Activated CD8-positive, alpha-beta memory T cell treated with anti-CD3 and anti-CD28 coated beads, Interleukin-2, amount 10 ng/mL, durations not matched to agents 7 days and 5 days (primary cell): ENCODE measurements at places on chromosomes 5 and 9.
A peak's percentile ranks its signal among the peaks of the same experiment; 100 is the strongest.

- no peaks in the 10 kb centered on the region for H3K36me3 ChIP-seq
- H3K27ac ChIP-seq = no peak overlapping the region
- H3K4me1 ChIP-seq = peaks cover 10% of the 10 kb centered on the region
- H3K4me3 ChIP-seq = no peak overlapping the region
- DNase-seq = no peak
These were observed 139.5 kb upstream of the KLF9 start for GRCh38 chr9:70553707-70554673.

DNA sequence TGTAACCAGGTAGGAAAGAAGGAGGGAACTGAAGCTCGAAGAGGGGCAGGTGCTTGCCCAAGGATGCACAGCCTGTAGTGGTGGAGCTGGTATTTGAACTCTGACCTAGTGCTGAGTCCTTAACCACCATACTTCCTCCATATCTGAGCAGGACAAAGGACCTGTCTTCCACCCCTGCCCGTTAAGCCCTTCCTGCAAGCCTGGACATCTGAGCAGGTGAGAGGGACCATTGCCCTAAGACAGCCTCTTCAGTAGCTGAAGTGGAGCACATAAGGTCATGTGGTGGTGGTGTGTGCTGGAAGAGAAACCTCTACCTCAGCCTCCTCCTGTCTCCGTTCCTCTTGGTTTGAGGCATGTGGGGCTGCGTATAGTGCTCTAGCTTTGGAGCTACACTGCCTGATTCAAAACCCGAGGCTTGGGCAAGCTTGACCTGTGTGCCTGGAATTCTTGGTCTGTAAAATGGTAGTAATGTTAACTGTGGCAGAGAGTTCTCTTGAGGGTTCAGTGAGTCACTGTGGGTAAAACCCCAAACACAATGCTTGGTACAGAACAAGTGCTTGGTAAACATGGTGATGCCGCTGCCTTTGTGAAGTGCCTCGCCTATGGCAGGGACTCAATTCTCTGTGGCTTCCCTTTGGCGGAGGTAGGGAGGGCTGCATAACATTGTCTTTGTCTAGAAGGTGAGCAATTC lies 7.4 kb downstream of the GALNT10 start:
- peaks cover 14% of the 10 kb centered on the region for H3K36me3 ChIP-seq
- peak overlapping the region; percentile 91 for H3K27ac ChIP-seq
- H3K4me1 ChIP-seq = peaks cover 68% of the 10 kb centered on the region
- DNase-seq = peak; percentile 91

DNA sequence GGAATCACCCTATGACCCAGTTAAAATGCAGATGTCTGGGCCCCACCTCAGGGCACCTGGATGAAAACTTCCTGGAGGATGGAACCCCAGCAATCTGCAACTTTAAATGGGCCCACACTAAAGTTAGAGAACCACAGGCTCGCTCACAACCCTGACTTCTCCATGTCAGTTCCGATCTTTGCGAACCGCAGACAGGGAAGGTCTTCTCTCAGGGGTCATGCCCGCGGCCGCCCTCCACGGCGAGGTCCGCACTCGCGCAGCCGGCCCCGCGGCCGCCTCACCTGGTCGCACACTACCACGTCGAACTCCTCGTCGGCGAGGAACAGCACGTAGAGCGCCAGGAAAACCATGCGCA lies 499 bp downstream of the ALG2 start:
- DNase-seq = no peak
- H3K4me1 ChIP-seq = peaks cover 56% of the 10 kb centered on the region
- H3K27ac ChIP-seq = peak overlapping the region; percentile 84
- H3K36me3 ChIP-seq = peaks cover 36% of the 10 kb centered on the region
- peak overlapping the region; percentile 99 for H3K4me3 ChIP-seq
- no peaks in the 10 kb centered on the region for H3K27me3 ChIP-seq

DNA sequence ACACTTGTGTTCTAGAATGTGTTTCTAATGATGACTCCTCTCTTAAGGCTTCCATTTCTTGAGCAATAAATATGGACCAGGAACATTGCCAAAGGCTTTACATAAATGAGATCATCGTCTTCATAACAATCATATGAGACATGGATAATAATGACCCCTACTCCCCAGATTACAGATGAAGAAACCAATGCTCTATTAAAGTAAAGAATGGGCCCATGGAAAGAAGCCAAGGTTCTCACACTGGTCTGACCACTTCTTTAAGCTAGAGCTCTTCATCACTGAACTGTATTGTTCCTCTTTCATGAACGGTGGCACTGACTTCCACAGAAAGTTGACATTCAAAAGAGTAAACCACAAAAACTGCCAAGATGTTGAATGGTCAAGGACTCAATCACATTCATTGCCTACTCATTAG lies 65.3 kb downstream of the MARCHF3 start:
- H3K27me3 ChIP-seq = no peaks in the 10 kb centered on the region
- no peaks in the 10 kb centered on the region for H3K36me3 ChIP-seq
- DNase-seq = no peak
- no peak overlapping the region for H3K4me3 ChIP-seq
- no peak overlapping the region for H3K27ac ChIP-seq

DNA sequence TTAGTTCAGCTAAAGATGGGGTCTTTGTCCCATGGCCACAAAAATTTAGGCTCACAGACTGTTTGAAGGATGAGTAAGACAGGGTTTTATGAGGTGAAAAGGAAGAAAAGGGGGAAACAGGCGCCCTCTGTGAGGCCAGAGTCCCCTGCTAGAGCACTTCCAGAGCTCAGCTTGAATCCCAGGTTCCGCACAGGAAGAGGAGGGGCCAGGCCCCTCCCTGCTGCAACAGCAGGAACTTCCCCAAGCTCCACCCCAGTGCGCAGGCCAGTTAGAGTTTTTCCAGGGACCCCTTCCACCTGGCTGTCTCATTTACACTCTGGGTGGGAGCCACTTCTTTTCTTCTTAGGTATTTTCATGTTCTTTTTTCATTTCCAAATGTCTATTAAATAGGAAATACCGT lies 480.8 kb downstream of the PSAT1 start:
- DNase-seq = no peak
- no peak overlapping the region for H3K4me3 ChIP-seq
- H3K27me3 ChIP-seq = no peaks in the 10 kb centered on the region
- H3K27ac ChIP-seq = no peak overlapping the region
- H3K36me3 ChIP-seq = no peaks in the 10 kb centered on the region
- no peaks in the 10 kb centered on the region for H3K4me1 ChIP-seq

GRCh38 chr5:102858808-102859207 lies 103.7 kb downstream of the PAM start:
- H3K27ac ChIP-seq = no peak overlapping the region
- no peak overlapping the region for H3K4me3 ChIP-seq
- H3K4me1 ChIP-seq = peaks cover 27% of the 10 kb centered on the region
- H3K36me3 ChIP-seq = no peaks in the 10 kb centered on the region

DNA sequence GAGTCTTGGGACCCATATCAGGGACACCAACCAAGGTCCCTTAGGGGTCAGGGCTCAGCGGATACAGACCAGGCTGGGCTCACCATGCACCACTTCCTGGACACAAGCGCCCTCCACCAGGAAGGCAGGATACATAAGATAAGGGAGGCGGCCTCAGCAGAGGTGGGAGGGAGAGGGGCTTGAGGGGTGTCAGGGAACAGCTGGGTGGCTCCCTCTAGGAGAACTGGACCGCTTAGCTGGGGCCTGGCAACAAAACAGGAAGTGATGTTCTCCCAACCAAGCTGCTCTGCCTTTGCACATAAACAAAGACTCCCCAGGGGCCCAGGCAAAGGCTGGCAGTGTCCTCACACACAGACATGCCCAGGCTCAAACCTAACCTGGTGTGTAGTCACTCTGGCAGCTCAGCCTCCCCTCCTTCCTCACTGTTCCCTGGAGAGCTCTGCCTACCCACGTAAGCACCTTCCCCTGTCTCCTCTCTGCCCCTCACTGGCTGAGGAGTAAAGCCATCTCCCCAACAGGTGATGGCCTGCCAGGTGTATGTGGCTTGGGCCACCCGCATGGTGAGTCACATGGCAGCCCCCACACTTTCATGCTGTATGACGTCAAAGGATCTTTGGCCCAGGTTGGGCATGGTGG lies 5.8 kb upstream of the BICD2 start:
- H3K27me3 ChIP-seq = peaks cover 7% of the 10 kb centered on the region
- peak overlapping the region; percentile 60 for H3K27ac ChIP-seq
- H3K4me3 ChIP-seq = no peak overlapping the region
- H3K4me1 ChIP-seq = peaks cover 27% of the 10 kb centered on the region
- H3K36me3 ChIP-seq = no peaks in the 10 kb centered on the region

DNA sequence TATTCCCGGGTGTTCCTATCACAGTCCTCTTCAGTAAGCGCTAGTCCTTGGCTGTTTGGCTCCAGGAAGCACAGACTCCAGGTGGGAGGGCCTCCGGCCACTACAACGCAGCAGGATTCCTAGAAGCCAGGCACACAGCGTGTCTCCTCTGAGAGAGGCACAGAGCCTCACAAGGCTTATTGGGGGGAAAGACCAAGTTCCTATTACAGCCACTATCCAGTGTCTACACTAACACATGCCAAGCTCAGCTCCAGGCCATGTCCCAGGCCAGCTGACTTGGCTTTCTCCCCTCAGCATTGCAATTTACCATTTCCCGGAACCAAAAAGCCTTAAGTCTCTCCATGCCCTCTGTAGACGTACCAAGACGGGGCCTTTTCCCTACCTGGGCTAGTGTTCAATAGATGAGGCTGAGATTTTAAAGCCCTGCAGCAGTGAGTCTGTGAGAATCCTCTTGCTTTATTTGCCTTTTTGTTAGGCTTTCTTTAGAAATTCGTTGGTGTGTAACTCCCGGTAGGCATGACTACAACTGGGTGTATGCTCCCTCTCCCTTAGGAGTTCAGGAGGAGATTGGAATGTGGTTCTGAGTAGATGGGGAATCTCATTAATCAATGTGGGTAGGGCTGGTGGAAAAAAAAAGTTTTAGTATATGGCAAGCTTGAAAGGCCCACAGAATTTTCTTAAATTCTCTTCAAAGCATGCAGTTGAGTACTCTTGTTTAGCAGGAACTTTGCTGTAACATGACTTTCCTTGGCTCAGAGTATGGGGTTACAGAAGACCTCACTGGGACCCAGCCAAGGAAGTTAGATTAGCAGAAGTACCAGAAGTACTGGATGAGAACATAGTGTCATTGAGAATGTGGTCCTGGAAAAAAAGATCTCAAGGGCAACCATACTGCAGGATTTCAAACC lies 84.3 kb upstream of the SLC1A3 start:
- H3K27me3 ChIP-seq = peaks cover 3% of the 10 kb centered on the region
- DNase-seq = no peak
- H3K4me1 ChIP-seq = no peaks in the 10 kb centered on the region
- no peak overlapping the region for H3K4me3 ChIP-seq

DNA sequence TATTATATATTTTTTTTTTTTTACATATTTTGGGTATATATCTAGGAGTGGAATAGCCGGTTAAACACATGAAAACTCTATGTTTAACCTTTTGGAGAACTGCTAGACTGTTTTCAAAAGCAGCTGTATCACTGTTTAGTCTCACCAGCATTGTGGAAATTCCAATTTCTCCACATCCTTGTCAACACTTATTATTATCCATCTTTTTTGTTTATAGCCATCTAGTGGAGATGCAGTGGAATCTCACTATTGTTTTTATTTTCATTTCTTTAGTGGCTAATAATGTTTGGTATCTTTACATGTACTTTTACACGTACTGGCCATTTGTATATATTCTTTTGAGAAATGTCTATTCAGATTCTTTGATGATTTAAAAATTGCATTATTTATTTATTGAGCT lies 22.7 kb upstream of the CCDC180 start:
- no peak overlapping the region for H3K4me3 ChIP-seq
- H3K27me3 ChIP-seq = no peaks in the 10 kb centered on the region
- DNase-seq = no peak
- H3K27ac ChIP-seq = no peak overlapping the region
- peaks cover 53% of the 10 kb centered on the region for H3K36me3 ChIP-seq

GRCh38 chr5:110896901-110897300 lies 158.1 kb downstream of the SLC25A46 start:
- H3K27me3 ChIP-seq = peaks cover 4% of the 10 kb centered on the region
- H3K4me3 ChIP-seq = no peak overlapping the region
- H3K36me3 ChIP-seq = no peaks in the 10 kb centered on the region
- DNase-seq = no peak
- H3K4me1 ChIP-seq = no peaks in the 10 kb centered on the region

GRCh38 chr9:72597181-72597517 lies 75.7 kb downstream of the TMC1 start:
- no peak overlapping the region for H3K27ac ChIP-seq
- no peak overlapping the region for H3K4me3 ChIP-seq
- H3K4me1 ChIP-seq = peaks cover 17% of the 10 kb centered on the region
- peaks cover 4% of the 10 kb centered on the region for H3K27me3 ChIP-seq
- H3K36me3 ChIP-seq = no peaks in the 10 kb centered on the region

DNA sequence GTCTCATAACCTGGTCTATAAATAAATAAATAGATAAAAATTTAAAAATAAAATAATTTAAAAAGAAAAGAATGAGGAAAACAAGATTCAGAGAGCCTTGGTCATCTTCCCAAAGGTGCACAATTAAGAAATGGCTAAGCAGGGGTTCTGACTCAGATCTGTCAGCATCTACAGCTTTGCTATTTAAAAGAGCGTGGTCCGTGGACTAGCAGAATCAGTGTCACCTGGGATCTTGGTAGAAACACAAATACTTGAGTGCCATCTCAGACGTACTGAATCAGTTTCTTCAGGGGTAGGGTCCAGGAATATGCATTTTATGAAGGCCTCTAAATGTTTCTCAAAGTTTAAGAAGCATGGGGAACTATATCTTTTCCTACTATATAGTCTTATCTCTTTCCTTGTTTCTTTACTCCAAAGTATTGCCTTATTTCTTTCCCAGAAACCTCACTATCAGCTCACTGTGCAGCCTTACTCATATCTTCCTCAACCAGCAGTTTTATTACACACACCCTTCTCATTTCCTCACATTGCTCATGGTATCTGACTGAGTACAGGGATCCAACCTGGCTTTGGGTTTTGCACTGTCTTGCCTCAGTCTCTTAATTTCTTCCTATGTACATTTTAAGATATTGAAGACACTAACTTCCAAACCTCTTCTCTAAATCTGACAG lies 58.6 kb downstream of the TMC1 start:
- H3K27ac ChIP-seq = no peak overlapping the region
- DNase-seq = no peak

- no peak for DNase-seq
- H3K36me3 ChIP-seq = no peaks in the 10 kb centered on the region
- H3K4me3 ChIP-seq = no peak overlapping the region
- peaks cover 34% of the 10 kb centered on the region for H3K27me3 ChIP-seq
These were observed 635.7 kb downstream of the RAB3C start for GRCh38 chr5:59218424-59219045.

DNA sequence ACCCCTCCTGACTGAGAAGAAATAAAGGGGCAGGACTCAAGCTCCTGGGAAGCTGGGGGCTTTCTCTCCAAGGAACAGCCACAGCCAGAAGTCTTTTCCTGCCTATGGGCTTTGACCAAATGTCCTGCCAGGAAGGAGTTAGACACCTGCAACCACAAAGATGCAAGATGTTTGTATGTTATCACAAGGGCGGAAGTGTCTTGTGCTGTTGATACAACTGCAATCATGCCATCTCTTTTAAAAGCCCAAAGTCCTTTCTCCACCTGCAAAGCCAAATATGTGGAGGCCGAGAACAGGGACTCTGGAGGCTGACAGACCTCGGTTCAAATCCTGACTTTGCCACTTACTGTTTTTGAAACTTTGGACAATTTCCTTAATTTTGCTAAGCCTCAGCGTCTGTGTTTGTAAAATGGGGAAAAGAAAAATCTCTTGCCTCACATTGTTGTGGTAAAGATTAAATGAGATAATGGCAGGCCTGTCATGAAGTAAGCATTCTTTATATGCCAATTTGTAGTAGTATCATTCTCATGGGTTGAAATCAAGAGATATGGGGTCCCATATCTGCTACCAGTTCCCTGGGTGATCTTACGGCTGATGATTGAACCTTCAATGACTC lies 17.0 kb downstream of the HRH2 start:
- peaks cover 19% of the 10 kb centered on the region for H3K4me1 ChIP-seq
- no peak overlapping the region for H3K4me3 ChIP-seq
- no peak for DNase-seq

- no peak overlapping the region for H3K27ac ChIP-seq
- H3K27me3 ChIP-seq = no peaks in the 10 kb centered on the region
- H3K4me3 ChIP-seq = no peak overlapping the region
These were observed 20.9 kb downstream of the CYFIP2 start for GRCh38 chr5:157286761-157287211.
